ENCODE measurements at places on chromosomes 4 and X.

- DNase-seq, result no peak
Observed at GRCh38 chrX:23511793-23512192, 155.5 kb upstream of the PRDX4 start.

DNA sequence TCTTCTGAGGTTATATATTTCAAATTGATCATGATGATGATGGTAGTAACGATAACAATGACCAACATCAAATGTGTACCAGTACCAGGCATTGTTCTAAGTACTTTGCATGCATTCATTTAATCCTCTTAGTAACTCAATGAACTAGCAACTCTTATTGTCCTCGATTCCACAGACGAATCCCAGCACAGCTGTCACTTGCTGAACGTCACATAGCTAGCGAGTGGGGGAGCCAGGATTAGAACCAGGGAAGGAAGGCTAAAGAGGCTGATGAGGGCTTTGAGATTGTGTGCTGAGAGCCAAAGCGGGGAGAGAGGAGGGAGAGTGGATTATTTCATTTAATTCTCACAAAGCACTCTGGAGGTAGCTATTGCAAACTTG, 103.6 kb downstream of the PHOX2B start:
- DNase-seq, result no peak

DNA sequence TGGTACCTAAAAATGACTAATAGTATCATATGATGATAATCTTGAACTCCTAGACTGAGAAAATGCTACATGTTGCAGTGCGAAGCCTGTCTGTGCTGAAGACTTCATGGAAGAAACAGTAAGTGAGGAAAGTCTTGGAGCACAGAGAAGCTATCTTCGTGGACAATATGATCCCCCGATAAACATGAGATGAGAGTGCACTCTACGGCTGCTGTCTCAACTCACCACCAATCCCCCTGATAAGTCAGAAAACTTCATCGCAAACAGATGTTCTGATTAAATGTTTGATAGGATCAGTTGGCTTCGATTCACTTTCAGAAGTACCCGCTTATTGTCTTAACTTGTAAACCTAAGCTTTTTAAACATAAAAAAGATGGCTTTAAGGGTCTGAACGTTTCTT, 130.2 kb downstream of the ELOVL6 start:
- no peak for DNase-seq

DNA sequence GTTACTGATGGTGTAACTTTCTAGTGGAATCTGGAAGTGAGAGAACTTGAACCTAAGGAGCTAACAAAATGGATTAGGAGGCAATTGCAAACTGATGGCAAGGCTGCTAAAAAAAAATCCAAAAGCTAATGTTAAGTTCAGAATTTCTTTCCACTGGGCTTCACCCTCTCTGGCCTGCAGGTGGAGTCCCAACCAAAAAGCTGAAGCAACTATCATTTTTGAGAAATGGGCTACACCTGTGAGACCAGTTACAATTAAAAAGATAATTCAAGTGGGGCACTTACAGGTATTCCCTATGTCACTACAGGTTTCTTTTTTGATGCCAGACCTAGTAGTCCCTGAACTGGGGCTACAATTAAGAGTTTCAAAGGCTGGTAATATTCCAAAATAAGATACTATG, 142.1 kb upstream of the FTHL17 start:
- DNase-seq, result peak; percentile 10

- peak; percentile 79 for DNase-seq
Observed at GRCh38 chrX:154541896-154542722, 4.5 kb downstream of the G6PD start.

DNA sequence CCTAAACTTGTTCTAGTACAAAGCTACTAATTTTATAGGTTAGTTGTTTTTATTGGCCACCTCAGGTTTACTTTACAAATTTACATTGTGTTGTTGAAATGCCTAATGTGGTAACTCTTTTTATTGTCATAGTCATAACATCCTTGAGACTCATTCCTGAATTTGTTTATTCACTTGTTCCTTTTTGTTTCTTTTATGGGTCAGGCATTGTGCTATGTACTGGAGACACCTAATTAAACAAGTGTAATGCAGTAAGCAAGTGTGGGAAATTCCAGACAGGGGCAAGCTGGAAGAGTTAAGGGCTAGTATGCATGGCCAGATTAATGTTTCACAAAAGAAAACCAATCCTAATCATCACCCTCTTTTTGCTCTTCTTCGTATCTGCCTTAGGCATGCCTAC, 30.5 kb upstream of the TTC29 start:
- DNase-seq, result no peak

GRCh38 chr4:168057412-168057811, 34.9 kb upstream of the ANXA10 start:
- DNase-seq, result no peak

DNA sequence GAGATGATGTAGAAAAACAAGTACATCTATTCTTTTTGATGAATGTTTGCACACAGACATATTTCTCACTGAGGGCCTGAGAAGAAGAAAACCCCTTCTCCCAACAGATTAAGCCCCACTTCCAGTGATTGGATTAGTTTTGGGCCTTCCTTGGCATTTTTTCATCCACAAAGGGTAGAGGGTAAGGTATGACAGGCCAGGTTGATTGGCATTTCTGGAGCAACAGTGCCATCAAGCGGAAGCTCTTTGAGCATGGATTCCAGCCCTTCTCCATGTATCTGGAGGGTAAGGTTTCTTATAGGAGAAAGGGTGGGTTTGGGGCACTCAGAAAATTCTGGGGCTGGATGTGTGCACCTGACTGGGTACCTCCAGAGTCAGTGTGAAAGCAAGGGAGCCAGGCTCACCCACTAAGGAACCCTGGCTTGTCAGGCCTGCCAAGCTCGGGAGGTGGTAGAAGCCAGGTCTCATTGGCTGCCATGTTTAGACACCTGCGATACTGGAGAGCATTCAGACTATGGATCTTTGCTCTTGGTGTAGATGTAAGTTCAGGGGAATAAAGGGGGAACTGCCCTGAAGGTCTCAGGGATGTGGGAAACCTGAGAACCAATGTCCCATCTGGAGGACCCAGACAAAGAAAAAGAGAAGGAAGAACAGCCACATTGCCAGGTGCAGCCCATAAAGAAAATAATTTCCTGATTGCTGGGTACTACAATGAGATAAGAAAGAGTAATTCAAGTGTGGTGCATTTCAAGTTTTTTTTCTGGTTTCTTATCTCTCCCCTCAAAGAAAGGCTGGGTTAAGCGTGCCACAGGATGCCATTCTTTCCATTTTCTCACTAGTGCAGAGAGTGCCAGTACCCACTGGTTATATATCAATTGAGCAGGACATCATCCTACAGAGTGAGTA, 222.3 kb upstream of the AGTR2 start:
- DNase-seq, result peak; percentile 23

DNA sequence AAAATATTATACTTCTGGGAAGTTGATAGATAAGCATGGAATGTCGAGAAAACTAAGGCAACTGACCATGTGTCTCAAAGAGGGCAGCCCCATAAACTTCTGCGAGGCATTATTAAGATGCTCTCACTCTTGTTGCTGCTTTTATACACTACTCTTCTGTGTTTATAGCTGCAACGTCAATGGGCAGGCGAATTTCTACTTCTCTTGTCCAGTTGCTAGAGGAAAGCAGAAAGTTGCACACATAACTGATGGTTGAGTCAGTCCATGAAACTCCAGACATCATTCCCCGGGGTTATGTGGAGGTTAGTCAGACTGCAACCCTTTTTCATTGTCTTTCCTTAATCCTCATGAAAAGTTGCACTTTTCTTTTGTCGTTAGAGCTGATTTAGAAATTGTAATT, 39.8 kb downstream of the VCX3B start:
- no peak for DNase-seq

DNA sequence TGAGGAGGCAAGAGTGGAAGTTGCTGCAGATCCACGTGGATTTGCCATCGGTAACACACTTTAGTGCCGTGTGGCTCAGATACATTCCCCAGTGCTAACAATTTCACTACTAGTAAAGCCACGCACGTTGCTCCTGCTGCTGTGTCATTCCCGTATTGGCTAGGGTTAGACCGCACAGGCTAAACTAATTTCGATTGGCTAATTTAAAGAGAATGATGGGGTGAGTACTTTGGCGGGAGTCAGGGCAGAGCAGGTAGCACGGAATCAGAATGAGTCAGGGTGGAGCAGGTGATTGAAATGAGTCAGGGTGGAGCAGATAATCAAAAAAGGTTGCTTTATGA, 1337.5 kb downstream of the FSTL5 start:
- no peak for DNase-seq

DNA sequence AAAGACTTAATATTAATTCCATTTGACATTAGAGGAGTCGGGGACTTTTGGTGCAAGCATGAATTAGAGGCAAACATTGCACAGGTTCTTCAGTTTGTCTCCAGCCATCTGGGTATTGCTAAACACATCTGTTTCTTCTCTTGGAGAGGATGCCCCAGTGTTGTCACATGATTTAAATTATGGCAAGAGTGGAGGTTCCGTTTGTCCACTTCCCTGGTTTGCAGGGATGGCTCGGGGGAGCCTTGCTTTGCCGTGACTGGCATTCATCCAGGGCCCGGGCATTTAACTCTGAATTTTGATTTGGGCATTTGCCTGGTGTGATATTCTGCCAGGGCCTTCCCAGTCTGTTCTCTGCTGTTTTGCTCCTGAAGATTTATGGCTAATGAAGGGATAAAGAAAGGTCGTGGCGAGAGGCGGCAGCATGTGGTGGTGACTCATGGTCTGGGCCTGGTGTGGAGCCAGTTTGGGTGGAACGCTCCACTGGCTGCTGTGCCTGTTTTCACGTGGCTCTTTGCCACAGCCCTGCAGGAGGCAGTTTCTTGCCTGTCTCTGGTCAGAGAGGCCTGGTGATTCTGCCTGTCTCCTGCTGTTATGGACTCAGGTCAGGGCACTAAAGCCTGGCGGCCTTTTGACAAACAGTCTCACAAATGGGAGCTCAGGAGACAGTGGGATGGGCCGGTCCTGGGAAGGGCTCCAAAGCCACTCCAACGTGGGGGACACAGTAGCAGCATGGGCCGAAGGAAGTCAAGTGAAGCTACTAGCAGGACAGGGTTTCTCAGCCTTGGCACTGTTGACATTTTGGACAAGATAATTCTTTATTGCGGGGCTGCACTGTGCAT, 99.4 kb upstream of the PGRMC2 start:
- peak; percentile 95 for DNase-seq

- DNase-seq, result no peak
Observed at GRCh38 chr4:81519427-81519773, 47.7 kb upstream of the RASGEF1B start.

GRCh38 chrX:31547816-31548215, 476.0 kb upstream of the FTHL17 start:
- DNase-seq, result no peak

DNA sequence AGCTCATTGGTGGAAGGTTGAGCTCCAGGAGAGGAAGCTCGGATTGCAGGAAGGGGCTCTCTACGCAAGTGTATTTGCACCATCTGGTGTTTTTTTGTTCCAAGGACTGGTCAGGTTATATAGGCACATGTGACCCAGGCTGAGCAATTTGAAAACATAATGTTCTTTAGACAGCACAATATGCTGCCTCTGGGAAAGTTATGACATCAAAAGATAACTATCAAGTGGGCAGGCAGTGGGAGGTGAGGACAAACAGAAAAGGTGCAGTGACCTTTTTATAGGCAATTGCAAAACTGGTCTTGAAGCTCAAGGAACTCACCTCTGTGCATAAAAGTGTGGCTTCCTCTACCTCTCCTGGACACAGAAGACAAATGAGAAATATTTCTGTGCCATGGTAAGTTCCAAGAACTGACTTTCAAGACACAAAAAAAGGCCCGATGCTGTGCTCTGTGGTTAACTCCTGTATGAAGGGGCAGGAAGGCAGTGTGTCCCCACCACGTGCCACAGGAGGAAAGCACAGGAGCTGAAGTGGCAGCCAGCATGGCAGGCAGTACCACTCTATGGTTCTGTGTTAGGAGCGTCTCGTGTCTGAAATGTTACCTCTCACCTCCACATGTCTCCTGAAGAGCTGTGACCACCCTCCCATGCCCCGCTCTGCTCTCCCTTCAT, 128.6 kb downstream of the SHROOM3 start:
- no peak for DNase-seq

DNA sequence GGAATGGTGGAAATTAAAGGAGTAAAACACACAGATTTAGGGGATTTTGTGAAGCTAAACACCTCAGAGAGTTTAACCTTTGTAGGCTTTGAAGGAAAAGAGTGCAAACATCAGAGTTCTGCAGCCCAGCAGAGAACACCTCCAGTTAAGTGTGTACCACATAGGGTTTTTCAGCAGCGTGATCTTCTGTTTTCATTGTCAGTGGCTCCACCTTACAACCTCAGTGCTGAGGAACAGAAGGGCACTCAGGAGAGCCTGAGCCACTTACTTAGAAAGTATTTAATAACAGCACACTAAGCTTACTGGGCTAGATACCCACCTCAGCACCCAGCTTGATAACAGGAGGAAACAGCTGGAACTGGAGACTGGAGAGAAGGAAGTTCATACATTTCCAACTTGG, 2.0 kb upstream of the FBXW7 start:
- DNase-seq, result no peak

DNA sequence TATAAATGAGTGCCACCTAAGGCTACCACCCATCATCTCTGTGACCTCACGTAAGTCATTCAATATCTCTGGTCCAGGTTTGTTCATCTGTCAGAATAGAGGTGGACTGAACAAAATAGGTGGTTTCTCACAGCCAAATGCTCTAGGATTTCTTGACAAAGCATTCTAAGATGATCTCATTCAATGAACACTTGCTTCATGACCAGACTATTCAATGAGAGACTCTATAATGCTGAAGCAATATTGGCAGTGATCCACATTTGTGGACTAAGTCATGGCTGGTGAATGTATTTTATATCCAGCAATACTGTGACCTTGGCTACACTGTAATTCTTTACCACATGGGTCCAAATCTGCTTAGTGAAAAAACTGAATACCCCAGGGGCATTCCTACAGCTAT, 37.9 kb downstream of the LDB2 start:
- no peak for DNase-seq

- no peak for DNase-seq
Observed at GRCh38 chrX:39195156-39195555, 393.9 kb downstream of the MID1IP1 start.

DNA sequence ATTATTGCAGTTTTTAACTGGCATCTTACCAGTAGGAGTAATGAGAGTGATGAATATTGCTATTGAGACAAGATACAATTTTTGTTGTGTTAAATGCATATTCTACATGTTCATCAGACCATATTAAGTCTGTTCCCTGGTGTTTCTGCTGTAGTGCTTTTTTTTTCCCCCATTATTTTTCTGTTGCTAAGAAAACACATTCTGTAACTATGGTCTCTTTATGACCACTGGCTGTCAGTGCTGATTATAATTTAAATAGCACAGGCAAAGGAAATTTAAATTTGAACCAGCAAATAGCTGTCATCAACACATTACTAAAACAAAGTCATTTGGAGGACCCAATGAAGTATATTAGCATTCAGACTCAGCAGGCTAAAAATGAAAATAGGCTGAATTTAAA, 98.3 kb upstream of the ANKRD50 start:
- DNase-seq, result no peak

GRCh38 chr4:187598196-187598595, 397.4 kb upstream of the ZFP42 start:
- no peak for DNase-seq

- no peak for DNase-seq
Observed at GRCh38 chrX:50876551-50876950, 34.0 kb upstream of the BMP15 start.

- no peak for DNase-seq
Observed at GRCh38 chr4:7253837-7254236, 61.5 kb downstream of the SORCS2 start.

Data from BE2C (cell line).